ENCODE measurements at places on chromosomes 7 and 10.

DNA sequence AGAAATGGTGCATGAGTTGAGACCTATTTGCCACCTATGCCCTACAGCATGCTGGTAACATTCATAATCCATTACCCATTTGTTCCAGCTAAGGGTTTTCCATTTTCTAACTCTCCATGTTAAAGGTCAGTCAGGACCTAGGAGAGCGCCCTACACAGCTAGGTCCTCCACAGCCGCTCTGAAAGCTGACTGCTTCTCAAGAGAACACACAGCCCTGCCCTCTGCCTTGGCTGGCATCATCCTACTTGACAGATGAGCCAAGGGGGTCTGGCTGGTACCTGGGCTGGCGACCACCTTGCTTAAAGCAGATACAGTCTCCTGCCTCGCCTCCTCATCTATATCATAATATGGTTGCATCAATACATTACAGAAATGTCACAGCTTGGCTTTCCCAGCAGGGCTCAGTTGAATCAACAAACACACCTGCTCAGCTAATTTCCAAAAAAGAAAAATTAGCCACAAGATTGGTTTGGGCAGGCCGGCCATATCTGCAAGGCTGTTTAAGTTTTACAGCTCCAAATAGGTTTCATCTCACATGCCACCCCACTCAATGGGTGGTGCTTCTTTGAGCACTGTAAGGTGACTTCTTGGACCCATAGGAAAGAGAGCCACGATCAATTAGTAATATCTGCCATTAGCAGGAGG is 17.3 kb downstream of the TLL2 start:
- DNase-seq, result no peak

GRCh38 chr10:131427281-131427680 is 115.8 kb upstream of the TCERG1L start:
- no peak for DNase-seq

- DNase-seq, result no peak
Measured at GRCh38 chr10:118843647-118844265, 89.0 kb upstream of the CACUL1 start.

- DNase-seq, result no peak
Measured at GRCh38 chr7:36285276-36285675, 104.4 kb upstream of the ANLN start.
